NCI-H1092 (cell line): ENCODE measurements at places on chromosomes 3 and 15.

GRCh38 chr3:100521439-100521845 lies 29.0 kb downstream of the TMEM45A start:
- DNase-seq, result no peak

DNA sequence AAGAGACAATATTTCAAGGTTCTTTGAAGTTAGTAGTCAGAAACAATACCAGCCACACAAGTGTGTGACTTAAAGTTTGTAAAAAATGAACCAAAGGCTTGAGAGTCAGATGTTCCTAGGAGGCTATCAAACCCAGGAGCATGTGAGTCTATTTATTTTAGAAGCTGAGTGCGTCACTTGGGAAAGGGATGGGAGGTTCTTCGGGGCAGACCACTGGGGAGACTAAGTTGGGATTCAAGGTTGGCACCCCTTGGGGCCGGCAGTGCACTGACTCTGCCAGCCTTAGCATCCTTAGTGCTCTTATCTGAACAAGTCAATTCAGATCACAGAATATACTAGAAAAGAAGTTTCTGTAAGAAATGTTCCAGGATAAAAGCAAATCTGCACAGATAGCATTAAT lies 50.1 kb upstream of the POLR2M start:
- DNase-seq, result no peak

DNA sequence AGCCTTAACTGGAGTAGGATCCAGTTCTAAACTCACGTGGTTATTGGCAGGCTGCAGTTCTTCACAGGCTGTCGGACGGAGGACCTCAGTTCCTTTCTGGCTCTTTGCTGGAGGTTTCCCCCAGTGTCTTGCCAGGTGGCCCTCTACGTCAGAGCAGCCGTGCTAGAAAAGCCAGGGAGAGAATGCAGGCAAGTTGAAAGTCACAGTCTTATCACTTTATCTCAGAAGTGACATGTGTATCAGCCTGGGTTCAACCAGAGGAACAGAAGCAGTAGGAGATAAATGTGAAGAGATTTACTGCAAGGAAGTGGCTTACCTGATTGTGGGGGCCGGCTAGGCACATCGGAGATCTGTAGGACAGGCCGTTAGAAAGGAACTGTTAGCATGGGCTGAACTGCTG lies 125.3 kb upstream of the BNIP2 start:
- DNase-seq, result no peak

- DNase-seq, result no peak
These were observed 22.2 kb upstream of the ZNF710 start for GRCh38 chr15:89978914-89979313.

- no peak for DNase-seq
These were observed 2.3 kb downstream of the SERF2 start for GRCh38 chr15:43794269-43795037.

DNA sequence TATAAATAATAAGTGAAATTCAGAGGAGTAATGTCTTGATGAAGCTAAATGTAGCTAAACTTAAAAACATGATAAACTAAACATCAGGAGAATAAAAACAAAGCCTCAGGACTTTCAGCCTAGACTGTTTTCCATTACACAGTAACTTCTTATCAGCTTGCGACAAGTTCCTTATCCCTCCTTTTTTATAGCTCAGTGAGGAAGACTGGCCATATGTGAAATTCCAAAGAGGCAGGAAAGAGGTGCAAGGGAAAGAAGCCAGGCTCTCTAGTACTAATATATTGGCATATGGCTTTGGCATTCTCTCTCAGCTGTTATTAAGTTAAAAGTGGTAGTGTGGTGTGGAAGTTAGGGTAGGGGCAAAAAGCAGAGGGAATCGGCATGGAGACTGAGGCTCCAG lies 4.4 kb downstream of the COX17 start:
- no peak for DNase-seq

- no peak for DNase-seq
These were observed 15.0 kb downstream of the MYLK start for GRCh38 chr3:123869165-123869564.

- no peak for DNase-seq
These were observed 91.6 kb downstream of the ADCY5 start for GRCh38 chr3:123357275-123357674.

- no peak for DNase-seq
These were observed 550.6 kb upstream of the NECTIN3 start for GRCh38 chr3:110521019-110521418.

DNA sequence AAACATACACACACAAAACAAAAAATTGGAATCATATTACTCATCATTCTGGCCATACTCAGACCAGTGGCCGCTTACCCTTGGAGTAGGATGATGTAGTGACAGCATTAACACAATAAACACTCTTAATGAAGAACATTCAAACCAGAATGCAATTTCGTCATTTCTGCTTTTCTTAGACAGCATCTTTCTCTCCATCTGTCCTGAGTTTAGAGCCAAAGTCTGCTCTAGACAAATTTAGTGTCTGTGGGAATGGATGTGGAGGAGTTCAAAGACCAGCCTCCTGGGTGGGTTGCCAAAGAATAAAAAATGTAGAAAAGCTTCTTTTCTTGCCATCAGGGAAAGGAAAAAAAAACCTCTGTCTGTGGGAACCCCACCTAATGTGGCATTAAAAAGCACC lies 212.4 kb upstream of the POU1F1 start:
- no peak for DNase-seq
